ENCODE measurements at places on chromosomes 2 and 18.

- no peak for DNase-seq
These were observed 201.8 kb downstream of the ZFP36L2 start for GRCh38 chr2:43024515-43025011.

GRCh38 chr2:144583381-144583729, 63.4 kb upstream of the ZEB2 start:
- no peak for DNase-seq

- no peak for DNase-seq
These were observed 721 bp downstream of the METTL5 start for GRCh38 chr2:169823996-169824372.

- DNase-seq = no peak
These were observed 3.9 kb downstream of the C2orf72 start for GRCh38 chr2:231041061-231041689.

DNA sequence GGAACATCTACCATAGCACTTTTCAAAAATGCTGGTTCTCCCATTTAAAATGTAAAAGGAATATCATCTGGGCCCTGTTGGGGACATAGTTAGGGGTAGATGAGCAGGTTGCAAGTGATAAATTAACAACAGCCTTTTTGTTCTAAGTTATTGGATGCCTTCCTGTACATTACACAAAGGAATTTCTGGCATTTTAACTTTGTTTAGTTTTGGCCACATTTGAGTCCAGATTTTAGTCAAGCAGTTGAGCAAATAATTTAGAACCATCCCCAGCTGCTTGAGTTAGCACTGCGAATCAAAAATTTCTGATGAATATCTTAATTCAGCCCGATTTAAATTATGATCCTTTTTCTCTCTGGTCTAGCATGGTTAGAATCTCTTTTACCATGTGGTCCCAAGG, 124.4 kb downstream of the TTC27 start:
- no peak for DNase-seq

- DNase-seq = no peak
These were observed 441.5 kb upstream of the POU3F3 start for GRCh38 chr2:104412384-104412783.

GRCh38 chr2:30122362-30122761, 24.4 kb upstream of the YPEL5 start:
- no peak for DNase-seq

GRCh38 chr2:232365621-232366321, 12.8 kb upstream of the ALPP start:
- DNase-seq = no peak

DNA sequence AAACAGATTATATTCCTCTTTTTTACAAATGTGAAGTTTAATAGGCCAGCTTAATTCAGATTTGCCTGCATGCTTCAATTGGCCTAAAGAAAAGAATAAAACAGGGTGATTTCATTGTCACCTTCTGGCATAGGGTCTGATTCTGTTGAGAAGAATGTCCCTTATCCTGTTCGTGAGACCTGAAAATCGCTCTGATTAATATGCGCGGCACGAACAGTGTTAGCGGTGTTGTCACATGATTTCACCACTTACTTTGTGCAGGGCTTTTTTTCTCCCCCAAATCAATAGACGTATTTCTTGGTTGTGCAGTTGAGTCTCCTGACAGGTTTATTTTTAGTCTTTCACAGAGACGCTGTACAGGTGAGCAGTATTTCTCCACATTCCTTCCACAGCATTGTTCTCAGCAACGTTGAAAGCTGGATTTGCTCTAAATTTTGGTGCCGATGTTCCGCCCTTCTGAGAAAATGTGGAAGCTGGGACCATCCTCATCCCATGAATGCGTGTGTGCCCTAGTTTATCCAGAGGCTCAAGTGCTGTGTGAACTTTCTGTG, 81.9 kb downstream of the ITGB1BP1 start:
- DNase-seq = no peak

- no peak for DNase-seq
These were observed 10.4 kb downstream of the ARHGAP25 start for GRCh38 chr2:68745006-68745405.

GRCh38 chr2:233100192-233100998, 40.3 kb downstream of the INPP5D start:
- DNase-seq = no peak

DNA sequence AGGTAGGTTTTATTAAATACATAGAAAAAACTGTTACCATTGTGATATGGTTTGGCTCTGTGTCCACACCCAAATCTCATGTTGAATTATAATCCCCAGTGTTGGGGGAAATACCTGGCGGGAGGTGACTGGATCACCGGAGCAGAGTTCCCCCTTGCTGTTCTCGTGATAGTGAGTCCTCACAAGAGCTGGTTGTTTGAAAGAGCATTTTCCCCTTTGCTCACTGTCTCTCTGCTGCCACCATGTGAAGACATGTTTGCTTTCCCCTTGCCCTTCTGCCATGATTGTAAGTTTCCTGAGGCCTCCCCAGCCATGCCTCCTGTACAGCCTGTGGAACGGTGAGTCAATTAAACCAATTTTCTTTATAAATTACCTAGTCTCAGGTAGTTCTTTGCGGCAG, 352.7 kb upstream of the SLC39A10 start:
- no peak for DNase-seq

GRCh38 chr2:135985826-135986393, 484 bp upstream of the DARS1 start:
- DNase-seq = peak; percentile 44

DNA sequence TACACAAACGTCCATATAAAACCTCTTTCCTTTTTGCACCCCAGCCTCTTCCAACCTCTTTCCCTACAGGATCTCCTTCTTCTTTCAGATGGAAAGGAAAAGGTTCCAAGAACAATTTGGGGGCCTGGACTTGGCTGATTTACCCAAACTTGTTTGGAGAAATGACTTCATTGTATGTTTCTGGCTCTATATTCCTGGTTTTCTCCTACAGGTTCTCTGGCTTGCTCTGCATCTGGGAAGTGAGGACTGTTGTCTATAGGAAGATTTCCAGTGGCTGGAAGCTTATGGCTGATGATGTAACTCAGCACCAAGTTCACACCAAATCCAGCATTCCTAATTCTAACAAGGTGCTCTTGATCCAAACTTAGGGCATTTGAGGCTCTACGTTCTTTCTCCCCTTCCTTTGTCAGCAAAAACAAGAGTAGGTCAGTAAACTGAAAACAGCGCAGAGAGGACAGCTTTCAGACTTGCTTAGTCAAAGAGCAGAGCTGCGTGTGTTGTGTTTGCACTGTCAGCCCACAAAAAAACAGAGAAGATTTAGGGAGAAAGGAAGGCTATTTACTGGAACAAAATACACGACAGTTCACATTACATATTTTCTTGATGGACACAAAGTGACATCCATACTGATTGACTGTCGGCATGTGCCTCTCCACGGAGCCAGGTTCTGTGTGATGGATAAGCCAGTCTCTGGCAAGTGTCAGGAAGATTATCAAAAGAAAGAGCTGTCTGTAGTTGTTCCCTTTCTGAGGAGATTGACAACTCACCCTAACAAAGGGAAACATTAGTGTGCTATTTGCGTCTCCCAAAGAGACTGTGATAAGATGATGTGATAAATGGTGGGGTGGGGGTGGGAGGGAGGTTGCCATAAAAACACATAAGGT, 39.7 kb downstream of the CDCA7 start:
- DNase-seq = no peak
